ENCODE measurements at places on chromosomes 6 and 20.

GRCh38 chr20:17859616-17860232 is 108.9 kb downstream of the SNX5 start:
- no peak for DNase-seq

- DNase-seq: peak; percentile 76
These were observed 12.0 kb upstream of the GATA5 start for GRCh38 chr20:62487561-62488354.

GRCh38 chr20:45138561-45139300 is 14.5 kb upstream of the WFDC12 start:
- DNase-seq: peak; percentile 83

DNA sequence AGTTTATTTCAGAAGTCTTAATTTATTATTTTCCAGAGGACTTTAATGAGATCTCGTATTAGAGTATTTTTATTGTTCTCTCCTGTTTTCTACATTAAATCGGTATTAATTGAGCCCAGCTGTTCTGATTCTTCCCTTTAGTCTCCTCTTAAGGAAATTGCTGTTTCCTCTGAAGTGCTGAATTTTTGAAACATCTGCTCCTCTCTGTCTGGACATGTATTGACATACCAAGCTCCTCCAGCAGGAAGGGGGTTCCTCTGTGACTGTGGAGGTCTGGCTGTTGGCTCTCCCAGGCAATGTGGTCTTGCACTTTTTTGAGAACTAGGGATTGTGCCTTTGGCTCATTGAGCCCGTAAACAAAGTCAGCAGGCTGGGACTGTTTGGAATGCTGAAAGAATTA is 74.9 kb downstream of the MAP3K4 start:
- DNase-seq: no peak

DNA sequence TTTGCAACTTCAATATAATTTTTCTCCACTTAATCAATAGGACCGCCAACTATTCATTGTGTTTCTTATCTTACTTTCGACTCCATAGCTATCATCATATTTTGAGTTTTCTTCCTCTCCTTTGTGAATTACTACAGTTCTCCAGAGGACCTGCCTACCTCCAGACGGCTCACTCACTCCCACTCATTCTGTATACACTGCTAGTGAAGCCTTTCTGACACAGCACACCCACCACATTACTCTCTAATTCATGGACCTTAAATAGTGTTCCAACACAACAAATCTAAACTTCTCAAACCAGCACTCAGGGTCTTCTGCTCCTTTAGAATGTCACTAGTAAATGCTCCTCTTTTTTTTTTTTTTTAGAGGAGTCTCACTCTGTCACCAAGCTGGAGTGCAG is 23.8 kb downstream of the FKBP5 start:
- no peak for DNase-seq

GRCh38 chr20:15930311-15931305 is 642.6 kb downstream of the KIF16B start:
- DNase-seq: peak; percentile 26

DNA sequence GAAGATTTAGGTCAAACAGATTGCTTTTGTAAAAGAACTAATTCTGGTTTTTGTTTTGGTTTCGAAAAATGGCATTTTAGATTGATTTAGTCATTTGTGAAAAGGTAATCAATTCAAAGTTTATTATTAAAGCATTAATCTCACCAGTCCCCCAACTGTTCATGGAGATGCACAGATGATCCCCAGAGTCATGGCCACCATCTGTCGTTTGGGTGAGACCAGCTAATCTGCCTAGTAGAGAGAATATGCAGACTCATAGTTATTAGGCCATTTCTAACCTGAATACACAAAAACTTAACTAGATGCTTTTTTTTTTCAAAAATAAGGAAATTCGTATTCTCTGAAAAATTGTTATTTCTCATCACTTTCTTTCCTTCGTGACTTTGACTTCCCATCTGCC is 58.1 kb downstream of the C6orf58 start:
- DNase-seq: no peak
